ENCODE measurements at places on chromosomes 11 and 22. TPM values are rescaled to one million over a fixed set of nuclear protein-coding genes. Genes with fewer than 3 reads are reported as not detected.

- no peak for DNase-seq
Measured at GRCh38 chr11:103585911-103586310, 450.5 kb upstream of the DDI1 start.

- DNase-seq, result no peak
Measured at GRCh38 chr11:76825726-76826396, 34.9 kb upstream of the ACER3 start.

DNA sequence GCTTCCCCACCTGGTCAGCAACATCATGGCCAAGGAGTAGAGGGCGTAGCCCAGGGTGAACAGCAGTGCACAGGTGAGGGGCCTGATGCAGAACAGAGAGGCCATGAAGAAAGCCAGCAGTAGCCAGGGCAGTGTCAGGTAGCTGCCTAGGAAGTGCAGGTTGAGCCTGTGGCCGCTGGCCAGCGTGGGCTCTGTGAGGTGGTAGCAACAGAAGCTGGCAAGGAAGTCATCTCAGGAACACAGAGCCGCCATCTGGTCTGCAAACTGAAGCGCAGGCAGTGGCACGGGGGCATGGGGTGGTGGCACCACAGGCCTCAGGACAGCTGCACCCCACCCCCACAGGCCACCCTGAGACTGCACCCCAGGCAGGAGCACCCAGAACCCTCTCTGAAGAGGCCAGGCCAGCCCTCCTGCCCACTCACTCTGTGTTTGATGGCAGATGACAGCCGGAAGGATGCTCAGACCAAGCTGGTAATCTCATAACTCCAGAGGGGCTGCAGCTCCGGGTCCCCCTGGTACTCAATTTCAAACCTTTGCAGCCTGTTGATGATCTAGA is 95.3 kb downstream of the MED15 start:
- no peak for DNase-seq

DNA sequence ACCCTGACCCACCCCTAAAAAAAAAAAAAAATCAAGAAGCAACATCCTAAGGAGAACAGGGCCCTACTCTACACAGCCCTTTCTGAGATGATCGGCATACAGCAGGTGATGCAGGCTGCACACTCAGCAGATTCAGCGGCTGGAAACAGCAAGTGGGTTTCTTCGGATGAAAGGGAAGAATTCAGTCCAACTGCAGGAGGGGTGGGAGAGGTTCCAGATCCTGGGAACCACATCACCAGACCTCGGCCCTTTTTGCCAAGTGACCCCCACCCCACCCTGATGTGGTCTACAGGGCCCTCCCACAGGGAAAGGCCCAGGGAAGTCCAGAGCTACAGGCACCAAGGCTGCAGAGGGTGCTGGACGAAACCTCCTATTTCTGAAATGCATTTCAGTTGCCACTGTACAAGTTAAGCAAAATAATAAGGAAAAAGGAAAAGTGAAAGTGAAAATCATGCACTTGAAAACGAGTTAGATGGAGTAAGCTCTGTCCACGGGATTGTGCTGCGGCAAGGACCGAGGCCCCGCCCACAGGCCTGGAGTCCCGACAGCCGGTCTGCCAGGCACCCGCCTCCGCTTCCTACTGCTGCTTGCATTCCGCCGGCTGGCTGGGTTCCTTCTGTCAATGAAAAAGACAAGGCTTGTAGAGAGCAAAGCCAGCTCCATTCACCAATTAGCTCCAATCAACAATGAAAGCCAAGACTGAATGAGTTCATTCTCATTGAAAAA is 16.0 kb upstream of the PHLDA2 start:
- no peak for DNase-seq

GRCh38 chr11:20854215-20854955 is 185.0 kb downstream of the NELL1 start:
- DNase-seq, result no peak

DNA sequence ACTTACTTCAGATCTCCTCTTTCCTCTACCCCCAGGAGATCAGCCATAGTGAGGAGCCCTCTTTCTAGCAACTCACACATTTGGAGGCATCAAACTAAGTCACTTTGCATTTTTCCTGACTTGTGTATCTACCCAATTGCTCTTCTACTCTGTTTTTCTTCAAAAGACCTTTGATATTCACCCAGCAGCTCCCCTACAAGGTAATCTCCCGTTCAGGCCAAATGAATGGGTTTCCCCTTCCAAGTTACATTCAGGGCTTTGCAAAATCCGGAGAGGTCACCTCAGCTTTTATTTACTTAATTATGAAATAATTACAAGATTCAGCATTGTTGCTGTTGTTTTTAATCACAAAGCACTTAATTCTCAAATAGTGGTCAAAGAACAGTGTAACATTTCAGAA is 6.1 kb downstream of the LARGE1 start:
- DNase-seq, result no peak

- no peak for DNase-seq
Measured at GRCh38 chr11:19605520-19606371, 106.9 kb upstream of the NAV2 start.

- no peak for DNase-seq
Measured at GRCh38 chr22:41925783-41926460, 684 bp downstream of the TNFRSF13C start.

- no peak for DNase-seq
Measured at GRCh38 chr22:40593460-40594273, 42.9 kb downstream of the MRTFA start.

Gene SELENOO
- total RNA-seq, result 23.8 TPM

Gene ANO5
- 1.2 TPM for total RNA-seq

Gene SIPA1
- total RNA-seq, result 54.5 TPM

Gene PRG2
- total RNA-seq, result 0.45 TPM

Gene SSTR3
- not detected for total RNA-seq

Gene WT1
- total RNA-seq, result 8.5 TPM

Measured in mesenteric fat pad (tissue), 1 donor.